ENCODE measurements at places on chromosomes 13 and 19.

DNA sequence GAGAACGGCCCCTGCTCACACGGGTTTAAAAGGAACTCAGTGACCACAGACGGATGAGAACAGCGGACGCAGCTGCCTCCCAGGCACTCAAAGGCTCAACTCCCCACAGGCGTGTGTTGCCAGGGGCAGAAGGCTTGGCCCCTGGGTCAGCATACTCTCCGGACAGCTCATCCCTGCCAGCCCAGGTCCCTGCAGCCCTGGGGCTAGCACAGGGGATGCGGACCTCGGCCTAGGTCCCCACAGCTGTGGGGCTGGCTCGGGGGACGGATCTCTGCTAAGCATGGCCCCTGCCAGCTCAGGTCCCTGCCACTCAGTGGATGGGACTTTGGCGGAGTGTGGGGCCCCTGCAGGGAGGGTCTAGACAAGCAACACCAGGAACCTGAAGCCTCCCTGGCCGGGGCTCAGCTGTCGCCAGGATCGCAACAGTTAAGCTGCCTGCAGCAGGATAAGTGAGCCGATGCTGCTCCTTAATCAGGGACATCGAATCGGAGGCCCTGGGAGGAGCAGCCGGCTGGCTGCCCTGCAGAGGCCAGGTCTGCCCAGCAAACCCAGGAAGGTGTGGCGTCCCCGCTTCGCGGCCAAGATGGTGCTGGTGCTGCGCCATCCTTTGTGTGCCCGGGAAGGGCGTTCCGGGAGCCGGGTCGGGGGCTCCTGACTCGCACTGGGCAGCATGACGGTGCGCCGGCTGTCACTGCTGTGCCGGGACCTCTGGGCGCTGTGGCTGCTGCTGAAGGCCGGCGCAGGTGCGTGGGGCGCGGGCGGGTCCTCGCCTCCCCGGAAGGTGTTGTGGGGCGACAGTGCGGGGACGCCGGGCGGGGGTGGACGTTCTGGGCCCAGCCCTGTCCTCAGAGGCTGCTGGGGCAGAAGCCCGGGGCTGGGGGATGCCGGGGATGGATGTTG is 32.5 kb downstream of the MCF2L start:
- no peak for DNase-seq

- DNase-seq: no peak
Observed at GRCh38 chr13:107808389-107808788, 406.9 kb downstream of the LIG4 start.

DNA sequence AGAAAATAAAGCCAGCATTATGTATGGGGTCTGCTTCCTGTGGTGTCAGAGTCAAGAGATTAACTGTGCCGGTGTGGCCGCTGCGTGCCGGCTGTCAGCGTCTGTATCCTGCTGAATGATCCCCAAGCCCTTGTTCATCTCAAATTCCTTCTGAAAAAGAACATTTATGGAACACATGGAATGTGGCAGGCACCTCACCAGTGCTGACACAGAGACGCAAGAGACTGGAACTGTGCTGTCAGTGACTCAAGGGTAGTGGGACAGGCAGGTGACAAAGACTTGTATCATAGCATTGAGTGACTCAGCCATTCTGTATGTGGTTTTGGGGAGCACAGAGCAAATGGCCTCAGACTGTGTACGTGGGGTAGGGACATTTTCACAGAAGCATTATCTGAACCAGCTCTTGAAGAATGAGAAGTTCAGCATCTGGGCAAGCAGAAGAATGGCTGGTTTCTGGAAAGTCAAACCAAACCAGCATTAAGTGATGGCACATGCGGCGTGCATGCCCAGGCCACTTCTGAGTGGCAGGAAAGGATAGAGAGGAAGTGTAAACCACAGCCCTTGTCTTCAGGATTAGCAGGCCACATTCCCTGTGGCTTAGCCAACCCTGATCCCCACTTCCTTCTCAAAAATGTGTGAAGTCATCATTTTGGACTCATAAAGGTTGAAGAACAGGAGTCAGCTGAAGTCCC is 54.0 kb upstream of the IRS2 start:
- DNase-seq: no peak

GRCh38 chr19:10219678-10220077 is 11.5 kb downstream of the S1PR2 start:
- DNase-seq: no peak

DNA sequence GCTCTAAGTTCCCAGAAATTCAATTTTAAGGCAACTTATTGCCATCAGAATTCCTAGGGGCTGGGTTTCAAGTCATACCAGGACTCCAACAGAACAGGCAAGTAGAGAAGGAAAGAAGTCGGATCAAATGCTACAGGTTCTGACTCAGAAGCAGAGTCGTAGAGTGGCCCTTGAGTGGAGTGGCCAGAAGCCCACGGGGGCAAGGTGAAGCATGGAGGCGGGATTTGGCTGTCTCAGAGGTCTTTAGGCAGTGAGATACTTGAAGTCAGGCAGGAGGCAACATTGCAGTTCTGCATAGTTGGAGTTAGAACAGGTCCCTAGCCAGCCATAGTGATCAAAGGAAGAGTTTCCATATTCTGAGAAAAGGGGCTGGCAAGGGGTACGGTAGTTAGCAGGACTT is 111.6 kb downstream of the NHLRC3 start:
- no peak for DNase-seq

DNA sequence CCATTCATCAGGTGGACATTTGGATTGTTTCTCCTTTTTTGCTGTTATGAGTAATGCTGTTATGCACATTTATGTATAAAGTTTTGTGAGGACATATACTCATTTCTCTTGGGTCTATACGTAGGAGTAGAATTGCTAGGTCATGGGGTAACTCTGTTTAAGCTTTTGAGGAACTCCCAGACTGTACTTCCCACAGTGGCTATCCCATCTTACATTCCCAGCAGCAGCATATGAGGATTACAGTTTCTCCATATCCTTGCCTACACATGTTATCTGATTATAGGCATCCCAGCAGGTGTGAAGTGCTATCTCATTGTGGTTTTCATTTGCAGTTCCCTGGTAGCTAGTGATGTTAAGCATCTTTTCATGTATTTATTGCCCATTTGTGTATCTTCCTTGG is 5.9 kb downstream of the ZSCAN22 start:
- DNase-seq: no peak

DNA sequence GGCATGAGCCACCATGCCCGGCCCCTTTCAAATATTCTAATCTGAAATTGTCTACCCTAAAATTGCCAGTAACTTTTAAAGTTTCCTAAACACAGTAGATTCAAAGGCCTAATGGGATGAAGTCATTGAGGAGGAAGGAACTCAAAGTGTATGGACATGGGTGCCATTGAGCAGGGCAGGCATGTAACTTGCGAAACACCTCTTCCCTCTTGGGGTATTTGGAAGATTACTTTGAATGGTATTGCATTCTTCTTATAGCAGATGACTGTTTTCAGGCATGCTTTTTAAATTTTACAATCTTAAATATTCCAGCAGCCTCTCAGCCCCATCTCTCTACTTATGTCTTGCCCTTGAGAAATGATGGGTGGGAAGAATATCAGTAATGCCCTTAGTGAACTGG is 21.0 kb downstream of the TM9SF2 start:
- DNase-seq: no peak

- no peak for DNase-seq
Observed at GRCh38 chr13:85640727-85641126, 158.5 kb downstream of the SLITRK6 start.

GRCh38 chr13:21550918-21551317 is 53.1 kb downstream of the MICU2 start:
- DNase-seq: no peak

DNA sequence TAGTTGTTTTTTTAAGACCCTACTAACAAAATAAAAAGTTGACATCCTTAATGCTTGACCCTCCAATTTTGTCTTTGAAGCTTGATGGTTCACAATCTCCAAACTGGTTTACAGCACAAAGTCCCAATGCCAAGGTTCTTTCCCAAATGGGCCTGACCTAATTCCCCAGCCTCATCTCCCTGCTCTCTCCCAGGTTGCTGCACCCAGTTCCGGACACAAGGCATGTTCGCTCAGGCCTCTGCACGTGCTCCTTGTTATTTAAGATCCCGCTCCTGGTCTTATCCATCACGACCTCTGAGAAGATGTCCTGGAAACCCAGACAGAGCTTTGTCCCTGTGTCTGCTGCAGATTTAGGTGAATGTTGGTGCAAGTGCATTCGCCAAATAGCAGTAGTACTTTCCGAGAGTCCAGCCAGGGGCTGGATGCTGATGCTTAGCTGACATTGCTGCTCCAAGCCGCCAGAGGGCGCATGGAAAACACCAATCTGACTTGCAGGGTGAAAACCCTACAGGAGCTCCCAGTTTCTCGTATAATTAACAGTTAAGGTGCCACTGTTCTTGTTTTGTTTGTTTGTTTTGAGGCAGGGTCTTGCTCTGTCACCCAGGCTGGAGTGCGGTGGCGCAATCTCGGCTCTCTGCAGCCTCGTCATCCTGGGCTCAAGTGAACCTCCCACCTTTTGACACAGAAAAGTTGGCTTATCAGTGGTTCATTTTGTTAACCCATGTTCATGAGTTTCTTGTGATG is 18.5 kb downstream of the LYPD3 start:
- DNase-seq: peak; percentile 62

DNA sequence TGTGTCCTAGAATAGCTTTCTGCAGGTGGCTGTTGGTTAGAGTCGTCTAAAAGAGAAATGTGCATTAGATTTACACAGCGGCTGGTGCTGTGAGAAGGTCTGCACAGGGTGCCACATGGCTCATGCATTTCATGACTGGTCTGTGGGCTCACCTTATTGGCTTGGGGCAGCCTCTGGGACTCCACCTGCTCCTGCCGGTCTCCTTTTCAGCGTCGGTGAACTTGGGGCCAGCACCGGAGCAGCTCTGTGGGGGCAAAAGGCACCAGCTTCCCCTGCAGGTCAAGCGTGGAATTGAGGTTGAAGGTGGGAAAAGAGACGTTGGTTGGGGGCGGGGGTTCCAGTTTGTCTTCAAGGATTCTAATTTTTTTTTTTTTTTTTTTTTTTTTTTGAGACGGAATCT is 3.1 kb upstream of the PNMA8C start:
- no peak for DNase-seq

DNA sequence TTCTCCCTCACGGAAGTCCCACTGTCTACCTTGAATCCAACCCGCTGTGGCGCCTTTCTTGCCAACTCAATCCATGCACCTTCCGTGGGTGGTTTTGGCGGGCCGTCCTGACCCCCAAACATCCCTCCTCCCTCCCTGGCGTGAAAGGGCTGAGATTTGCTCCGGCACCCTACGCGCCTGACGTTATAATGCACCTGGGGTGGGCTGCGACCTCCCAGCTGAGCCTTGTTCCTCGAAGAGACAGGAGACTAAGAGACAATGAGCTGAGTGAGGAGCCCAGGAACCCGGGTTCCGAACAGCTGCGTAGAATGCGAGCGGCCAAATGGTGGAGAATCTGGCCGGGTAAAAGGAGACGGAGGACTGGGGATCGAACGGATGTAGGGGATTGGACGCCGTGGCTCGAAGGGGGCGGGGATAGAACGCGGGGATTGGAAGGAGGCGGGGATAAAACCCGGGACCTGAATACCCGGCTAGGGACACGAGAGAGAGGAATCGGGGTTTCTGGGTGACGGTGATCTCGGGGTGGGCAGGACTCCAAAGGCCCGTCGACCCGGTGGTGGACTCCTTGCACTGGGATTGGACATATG is at the start of gene CPT1C:
CPT1C (plus strand) TSS at position 461 of the 587 bp plus-strand sequence. CDS start 1,137 bp downstream, outside the sequence.
- no peak for DNase-seq

- no peak for DNase-seq
Observed at GRCh38 chr19:55440411-55441105, 2.5 kb downstream of the SHISA7 start.

DNA sequence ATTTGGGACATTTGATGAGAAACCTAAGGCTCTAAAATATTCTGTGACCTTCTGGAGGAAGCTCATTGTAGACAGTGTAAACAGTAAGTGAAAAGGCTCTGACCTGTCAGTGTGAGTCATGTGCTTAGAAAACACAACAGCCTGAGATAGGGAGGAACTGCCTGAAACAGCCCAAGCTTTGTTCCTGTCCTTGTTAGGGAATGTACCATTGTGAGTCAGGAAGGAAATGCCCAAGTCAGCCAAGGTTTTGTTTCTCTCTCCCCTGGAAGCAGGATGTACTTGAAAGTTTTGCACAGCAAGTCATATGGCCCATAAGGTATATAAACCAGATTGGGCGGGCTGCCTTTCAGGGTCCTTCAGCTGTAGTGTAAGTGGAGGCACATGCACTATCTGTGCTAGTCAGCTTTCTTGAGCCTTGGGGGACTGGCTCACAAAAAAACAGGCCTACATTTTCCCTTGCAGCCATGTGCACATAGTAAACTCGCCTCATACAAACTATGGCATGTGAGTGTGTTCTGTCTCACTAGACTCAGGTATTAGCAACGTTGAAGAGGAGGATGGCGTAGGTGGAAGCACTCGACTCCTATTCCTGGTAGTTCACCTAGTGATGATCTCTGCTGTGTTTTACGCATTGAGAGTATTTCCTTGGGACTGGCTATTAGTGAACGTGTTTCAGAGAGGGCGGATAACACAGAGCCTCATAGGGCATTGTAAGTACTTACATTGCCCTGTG is 141.2 kb upstream of the KLHL1 start:
- no peak for DNase-seq

DNA sequence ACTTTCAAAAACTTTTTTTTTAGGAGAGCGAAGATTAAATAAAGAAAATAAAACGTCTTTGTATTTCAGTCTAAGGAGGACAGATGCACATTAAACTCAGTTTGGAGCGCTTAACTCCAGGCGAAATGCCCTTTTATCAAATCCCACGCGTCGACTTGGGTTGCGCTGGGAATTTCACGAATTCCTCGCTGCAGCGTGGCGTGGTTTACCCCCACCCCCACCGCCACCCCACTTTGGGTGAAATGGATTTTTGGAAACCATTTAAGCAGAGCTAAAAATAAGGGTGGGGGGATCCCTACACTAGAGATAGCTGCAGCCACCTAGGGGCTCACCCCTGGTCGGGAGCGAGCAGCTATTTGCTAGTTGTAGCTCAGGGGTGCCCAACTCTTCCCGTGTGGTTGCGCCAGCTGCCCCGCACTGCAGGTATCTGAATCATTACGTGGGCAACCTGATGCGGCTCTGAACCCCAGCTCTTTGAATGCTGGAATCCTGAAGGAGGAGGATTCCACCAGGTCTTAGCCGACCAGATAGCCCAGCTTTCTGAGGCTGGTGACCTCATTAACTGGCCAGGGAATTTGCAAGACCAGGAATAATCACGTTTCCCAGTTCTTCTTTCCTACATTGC is 6.5 kb upstream of the TSHZ3 start:
- no peak for DNase-seq

GRCh38 chr19:49888510-49888824 is 8.2 kb downstream of the IL4I1 start:
- DNase-seq: no peak

GRCh38 chr13:105395041-105395440 is 1140.4 kb downstream of the EFNB2 start:
- DNase-seq: no peak

- DNase-seq: no peak
Observed at GRCh38 chr13:49828453-49828852, 36.0 kb upstream of the KPNA3 start.

GRCh38 chr13:69641773-69642172 is 465.9 kb upstream of the ATXN8OS start:
- no peak for DNase-seq

Data from activated CD8-positive, alpha-beta memory T cell treated with anti-CD3 and anti-CD28 coated beads for 4 hours (primary cell).